ENCODE measurements at places on chromosomes 4 and X. TPM values are rescaled to one million over a fixed set of nuclear protein-coding genes. Genes with fewer than 3 reads are reported as not detected.

Gene CT55
- not detected for total RNA-seq

DNA sequence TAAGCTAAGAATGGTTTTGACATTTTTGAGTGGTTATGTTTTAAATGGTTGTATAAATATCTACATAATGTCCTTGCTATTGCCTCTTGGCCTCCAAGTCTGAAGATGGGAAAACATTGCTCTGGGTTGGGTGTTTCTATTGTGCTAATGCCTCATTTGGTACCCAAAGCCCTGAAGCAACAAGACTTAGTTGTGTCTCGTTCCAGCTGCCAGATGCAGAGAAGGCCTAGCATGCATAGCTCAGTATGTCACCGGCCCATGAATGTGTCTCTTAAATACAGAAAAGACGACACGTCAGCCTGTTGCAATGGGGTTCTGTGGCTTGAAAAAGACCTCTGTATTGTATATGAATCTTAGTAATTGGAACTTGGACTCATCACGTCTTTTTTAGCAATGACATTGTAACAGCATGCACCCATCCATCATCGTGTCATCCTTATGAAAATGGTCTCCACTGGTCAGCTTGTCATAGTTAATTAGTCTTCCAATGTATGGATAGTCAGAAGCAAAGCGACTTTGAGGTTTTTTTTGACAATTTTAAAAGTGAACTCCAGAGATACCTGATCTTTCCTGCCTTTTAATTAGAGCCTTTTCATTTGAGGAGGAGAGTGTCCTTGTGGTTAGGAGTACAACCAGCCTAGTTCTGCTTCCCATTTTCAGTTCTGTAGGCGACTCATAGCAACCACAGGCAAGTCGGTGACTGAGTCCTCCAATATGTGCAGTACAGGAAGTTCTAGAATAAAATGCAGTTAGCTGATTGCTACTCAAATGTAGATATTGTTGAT is 126.4 kb upstream of the GATB start:
- peak; percentile 55 for DNase-seq

DNA sequence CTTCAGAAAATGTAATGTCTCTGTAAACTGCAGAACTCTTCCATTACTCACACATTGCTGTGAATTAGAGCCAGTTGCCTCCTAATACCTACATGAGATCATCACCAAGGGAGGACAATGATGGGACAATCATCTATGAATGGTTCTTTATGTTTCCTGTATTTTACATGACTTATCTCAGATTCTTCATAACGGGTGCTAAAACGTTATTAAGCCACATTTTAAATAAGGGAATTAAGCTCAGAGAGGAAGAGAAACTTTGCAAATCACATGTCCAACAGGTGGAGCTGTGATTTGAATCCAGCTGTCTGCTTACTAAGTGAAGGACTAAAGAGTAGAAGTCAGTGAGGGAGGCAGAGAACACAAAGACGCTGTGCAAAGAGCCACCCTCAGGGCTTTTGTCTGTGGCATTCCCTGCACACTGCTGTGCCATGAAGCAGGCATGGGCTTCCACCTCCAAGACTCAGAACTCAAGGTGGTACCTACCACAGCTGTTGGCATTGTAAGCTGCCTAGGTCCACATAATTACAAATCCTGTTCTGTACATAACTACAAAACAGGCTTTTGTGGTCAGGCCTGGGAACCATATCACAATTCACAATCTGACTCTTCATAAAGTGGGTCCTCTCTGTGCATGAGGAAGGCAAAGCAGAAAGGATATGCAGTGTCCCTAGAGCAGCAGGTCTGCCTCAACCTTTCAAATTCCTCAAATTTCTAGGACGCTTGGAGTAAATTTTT is 12.8 kb downstream of the TBC1D9 start:
- peak; percentile 62 for DNase-seq

DNA sequence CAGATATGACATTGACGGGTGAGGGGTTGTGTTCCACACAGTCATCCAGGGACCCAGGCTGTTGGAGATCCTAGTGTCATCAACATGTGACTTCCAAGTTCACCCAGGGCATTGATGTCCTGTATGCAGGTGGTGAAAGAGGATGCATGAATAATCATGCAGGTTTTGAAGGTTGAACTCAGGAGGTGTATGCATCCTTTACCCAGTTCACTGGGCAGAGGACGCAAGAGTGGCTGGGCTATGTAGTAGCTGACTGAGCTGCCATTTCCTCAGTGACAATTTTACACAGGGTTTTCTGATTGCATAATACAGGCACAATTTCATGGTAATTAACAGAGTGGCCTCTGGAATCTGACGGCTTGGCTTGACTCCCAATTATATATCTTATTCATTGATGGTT is 323.0 kb downstream of the HS3ST1 start:
- no peak for DNase-seq

- peak; percentile 57 for DNase-seq
Observed at GRCh38 chr4:87985097-87985886, 9.8 kb downstream of the SPP1 start.

DNA sequence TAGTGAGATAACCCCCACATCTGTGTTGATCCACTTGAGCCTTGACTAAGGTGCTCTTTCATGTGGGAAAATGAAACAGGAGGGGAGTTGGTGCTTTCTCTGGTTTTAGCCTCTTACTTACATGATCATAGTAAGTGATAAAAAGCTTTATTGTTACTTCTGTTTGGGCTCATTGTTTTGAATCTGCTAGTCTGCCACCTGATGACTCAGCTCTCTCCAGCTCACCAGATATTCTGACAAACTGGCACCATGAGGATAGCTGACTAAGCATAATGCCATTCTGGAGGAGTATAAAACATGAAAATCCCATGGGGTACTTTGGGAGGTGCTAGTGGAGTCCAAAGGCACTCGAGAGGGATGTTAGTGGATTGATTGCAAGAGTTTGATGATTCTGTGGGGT is 824.0 kb downstream of the RAPGEF2 start:
- DNase-seq, result peak; percentile 90

DNA sequence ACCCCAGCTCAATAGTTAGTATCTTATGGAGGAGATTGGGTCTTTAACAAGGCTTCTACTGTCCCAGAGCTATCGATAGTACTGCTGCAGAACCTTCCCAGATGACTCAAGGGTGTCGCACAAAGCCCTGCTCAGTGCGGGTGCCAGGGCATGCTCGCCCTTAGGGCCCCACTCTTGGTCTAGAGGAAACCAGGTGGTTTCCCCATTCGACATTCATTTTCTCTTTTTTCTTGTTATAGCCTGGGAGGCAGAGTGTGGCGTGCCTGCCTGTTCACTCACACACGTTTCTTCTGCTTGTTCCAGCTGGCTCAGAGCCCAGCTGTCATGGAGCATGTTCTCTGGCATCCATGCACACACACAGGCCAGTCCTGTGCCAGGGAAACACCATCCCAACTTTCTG is 144.5 kb downstream of the SMIM20 start:
- DNase-seq, result peak; percentile 77

DNA sequence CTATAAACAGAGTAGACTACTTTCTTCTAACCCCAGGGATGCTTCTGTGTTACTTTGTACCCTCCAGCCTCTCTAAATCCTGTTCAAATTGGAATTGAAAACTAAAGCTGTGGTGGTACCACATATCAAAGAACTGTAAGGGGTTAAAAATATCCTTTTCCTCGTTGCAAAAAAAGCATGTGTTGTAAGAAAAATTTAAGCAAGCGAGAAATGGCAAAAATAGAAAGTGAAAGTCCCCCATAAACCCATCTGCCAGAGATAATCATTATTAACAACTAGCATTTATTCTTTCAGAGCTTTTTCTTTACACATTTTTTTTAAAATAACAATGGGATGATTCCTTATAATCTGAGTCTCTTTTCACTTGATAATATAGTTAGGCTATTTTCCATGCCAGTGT is 40.6 kb downstream of the TMEM164 start:
- no peak for DNase-seq

DNA sequence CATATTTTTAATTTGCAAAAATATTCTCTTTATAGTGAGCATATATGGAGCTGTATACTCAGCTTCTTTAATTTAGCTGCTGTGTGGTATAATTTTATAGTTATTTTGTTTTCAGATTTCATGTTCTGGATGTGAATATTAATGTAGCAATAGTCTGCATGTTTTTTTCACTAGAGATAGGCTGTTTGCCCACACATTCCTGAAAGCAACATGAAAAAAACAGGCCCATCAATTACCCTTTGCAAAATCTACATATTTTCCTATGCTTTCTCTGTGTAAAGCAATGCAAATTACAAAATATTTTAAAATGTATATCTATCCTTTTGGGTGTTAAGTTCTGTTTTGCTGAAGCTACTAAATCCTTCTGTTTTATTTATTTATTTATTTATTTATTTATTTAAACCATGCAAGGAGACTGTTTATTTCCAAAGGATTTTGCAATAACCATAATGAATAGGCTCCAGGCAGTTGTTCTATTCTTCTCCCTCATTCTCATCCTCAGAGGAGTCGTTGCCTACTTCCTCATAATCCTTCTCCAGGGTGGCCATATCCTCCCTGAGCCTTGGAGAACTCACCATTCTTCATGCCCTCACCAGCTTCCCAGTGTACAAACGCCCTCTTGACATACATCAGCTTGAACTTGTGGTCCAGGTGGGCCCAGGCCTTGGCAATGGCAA is 277.1 kb downstream of the ANKRD50 start:
- DNase-seq, result no peak

Measured in mammary epithelial cell (primary cell).